ENCODE measurements at places on chromosomes 5 and 9. TPM values are rescaled to one million over a fixed set of nuclear protein-coding genes. Genes with fewer than 3 reads are reported as not detected.

CYSRT1 gene
- polyA plus RNA-seq: 12.3 TPM

PCDHA5 gene
- polyA plus RNA-seq: not detected

OLFML2A gene
- polyA plus RNA-seq: 30.9 TPM

SLC46A2 gene
- polyA plus RNA-seq: not detected

OR1Q1 gene
- not detected for polyA plus RNA-seq

CNTNAP3B gene
- 16.0 TPM for polyA plus RNA-seq

PCDHGA12 gene
- 1.5 TPM for polyA plus RNA-seq

IGIP gene
- 8.2 TPM for polyA plus RNA-seq

PCDHGB6 gene
- 6.2 TPM for polyA plus RNA-seq

PCDHB4 gene
- 1.3 TPM for polyA plus RNA-seq

CMYA5 gene
- 18.3 TPM for polyA plus RNA-seq

RGS7BP gene
- polyA plus RNA-seq: 8.3 TPM

GABRA6 gene
- not detected for polyA plus RNA-seq

COL5A1 gene
- polyA plus RNA-seq: 117 TPM

DND1 gene
- 0.10 TPM for polyA plus RNA-seq

FCN2 gene
- polyA plus RNA-seq: 0.31 TPM

GARIN3 gene
- not detected for polyA plus RNA-seq

UGT3A2 gene
- 11.6 TPM for polyA plus RNA-seq

LCN10 gene
- 2.1 TPM for polyA plus RNA-seq

FOXE1 gene
- not detected for polyA plus RNA-seq

ALDH1A1 gene
- polyA plus RNA-seq: 307 TPM

IRGM gene
- 0.73 TPM for polyA plus RNA-seq

UBAP2 gene
- polyA plus RNA-seq: 34.2 TPM

ZMAT2 gene
- 125 TPM for polyA plus RNA-seq

HTR1A gene
- not detected for polyA plus RNA-seq

C9 gene
- polyA plus RNA-seq: 0.37 TPM

ERP44 gene
- polyA plus RNA-seq: 45.6 TPM

SNX30 gene
- 19.3 TPM for polyA plus RNA-seq

SLC4A9 gene
- polyA plus RNA-seq: 0.63 TPM

SLC27A4 gene
- polyA plus RNA-seq: 15.5 TPM

TCOF1 gene
- 20.0 TPM for polyA plus RNA-seq

PTRH1 gene
- 14.6 TPM for polyA plus RNA-seq

KIF12 gene
- polyA plus RNA-seq: 2.5 TPM

PRDM9 gene
- not detected for polyA plus RNA-seq

TMEM252 gene
- 4.3 TPM for polyA plus RNA-seq

TOR4A gene
- 5.2 TPM for polyA plus RNA-seq

QRFP gene
- 0.59 TPM for polyA plus RNA-seq

ZFP37 gene
- 11.1 TPM for polyA plus RNA-seq

TAF11L10 gene
- polyA plus RNA-seq: not detected

IL4 gene
- polyA plus RNA-seq: not detected

C5orf24 gene
- polyA plus RNA-seq: 97.8 TPM

NSUN2 gene
- 49.5 TPM for polyA plus RNA-seq

BARHL1 gene
- polyA plus RNA-seq: not detected

RAB3C gene
- 1.1 TPM for polyA plus RNA-seq

PDE6A gene
- polyA plus RNA-seq: 0.21 TPM

UNC5A gene
- polyA plus RNA-seq: 0.23 TPM

WDR36 gene
- polyA plus RNA-seq: 31.9 TPM

OR1J2 gene
- not detected for polyA plus RNA-seq

CATSPER3 gene
- polyA plus RNA-seq: 1.2 TPM

PCA3 gene
- polyA plus RNA-seq: 2.0 TPM

DDX4 gene
- polyA plus RNA-seq: 0.14 TPM

MEF2C gene
- polyA plus RNA-seq: 39.2 TPM

KCTD16 gene
- polyA plus RNA-seq: 0.60 TPM

ZFR gene
- polyA plus RNA-seq: 132 TPM

OBP2B gene
- 0.29 TPM for polyA plus RNA-seq

IFNA21 gene
- not detected for polyA plus RNA-seq

MAMDC4 gene
- polyA plus RNA-seq: 11.6 TPM

NSG2 gene
- 0.70 TPM for polyA plus RNA-seq

All from left renal pelvis (tissue), 4 donors.